Stimulated activated CD4-positive, alpha-beta T cell treated with anti-CD3 and anti-CD28 coated beads, Interleukin-15, amount 100 ng/mL, for 1 hour (primary cell): ENCODE measurements at places on chromosomes 6 and 20.

DNA sequence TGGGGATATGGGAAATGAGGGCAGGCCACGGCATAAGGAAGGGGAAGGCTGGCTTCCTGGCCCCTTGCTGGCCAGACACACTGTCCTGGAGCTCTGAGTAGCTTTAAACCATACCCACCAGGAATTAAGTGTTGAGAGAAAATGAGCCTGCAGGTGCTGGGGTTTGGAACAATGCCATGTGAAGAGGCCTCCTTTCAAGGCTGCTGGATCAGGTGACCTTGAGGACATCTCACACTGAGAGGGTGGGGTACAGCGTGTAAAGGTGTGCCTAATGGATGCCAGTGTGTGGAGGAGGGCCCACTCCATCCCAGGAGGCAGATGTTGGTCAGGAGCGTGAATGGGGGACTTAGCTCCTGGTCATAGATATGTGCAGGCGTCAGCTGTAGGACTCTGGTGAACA is 74.8 kb upstream of the MLN start:
- DNase-seq: no peak

- DNase-seq: no peak
Measured at GRCh38 chr6:166075186-166075585, 92.5 kb downstream of the TBXT start.

DNA sequence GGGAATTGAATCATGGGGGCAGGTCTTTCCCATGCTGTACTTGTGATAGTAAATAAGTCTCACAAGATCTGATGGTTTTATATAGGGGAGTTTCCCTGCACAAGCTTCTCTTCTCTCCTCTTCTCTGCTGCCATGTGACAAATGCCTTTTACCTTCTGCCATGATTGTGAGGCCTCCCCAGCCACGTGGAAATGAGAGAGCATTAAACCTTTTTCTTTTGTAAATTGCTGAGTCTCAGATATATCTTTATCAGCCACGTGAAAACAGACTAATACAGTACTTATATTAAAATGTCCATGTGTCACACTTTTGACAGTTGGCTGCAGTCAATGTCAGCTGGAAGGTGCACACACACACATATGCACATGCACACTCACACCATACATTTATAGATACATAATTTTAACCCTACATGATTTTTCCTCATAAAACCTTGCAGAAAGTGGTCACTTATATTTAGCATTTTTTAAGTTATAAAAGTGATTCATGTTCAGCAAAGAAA is 128.9 kb downstream of the OTOR start:
- no peak for DNase-seq

DNA sequence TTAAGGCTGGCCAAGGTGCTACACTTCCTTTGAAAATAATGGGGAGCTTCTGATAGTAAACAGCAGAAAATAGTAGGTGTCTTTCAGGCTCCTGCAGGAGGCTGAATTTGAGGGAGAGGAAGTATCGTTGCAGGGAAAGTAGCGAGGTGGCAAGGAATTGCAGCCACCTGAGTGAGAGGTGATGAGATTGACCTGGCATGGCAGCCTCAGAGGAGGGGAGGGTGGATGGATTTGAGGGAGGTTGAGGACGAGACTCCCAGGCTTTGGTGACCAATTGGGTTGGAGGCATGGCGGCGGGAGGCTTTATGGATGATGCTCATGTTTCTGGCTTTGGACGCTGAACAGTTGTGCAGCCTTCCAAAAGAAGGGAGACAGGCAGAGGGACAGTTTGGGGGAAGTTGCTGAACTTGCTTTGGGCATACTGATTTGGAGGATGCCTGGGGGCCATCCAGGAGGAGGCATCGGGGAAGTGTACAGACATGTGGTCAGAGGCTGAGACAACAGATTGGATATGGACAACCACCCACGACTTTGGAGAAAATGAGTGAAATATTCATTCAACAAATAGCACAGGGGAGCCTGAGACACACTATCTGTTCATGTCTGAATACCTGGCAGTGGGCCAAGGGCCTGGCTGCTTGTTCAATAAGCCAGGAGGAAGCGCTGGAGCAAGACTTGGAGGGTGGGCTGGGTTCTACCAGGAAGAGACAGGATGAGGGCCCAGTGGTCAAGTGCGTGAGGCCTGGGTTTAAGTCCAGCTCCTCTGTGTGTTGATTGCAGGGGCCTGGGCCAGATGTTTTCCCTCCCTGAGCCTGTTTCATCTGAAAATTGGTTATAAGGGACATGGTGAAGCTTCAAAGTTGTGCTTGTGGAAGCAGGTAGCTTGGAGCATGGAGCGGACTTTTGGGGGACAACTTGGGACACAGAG is 113.2 kb downstream of the CEBPB start:
- no peak for DNase-seq

DNA sequence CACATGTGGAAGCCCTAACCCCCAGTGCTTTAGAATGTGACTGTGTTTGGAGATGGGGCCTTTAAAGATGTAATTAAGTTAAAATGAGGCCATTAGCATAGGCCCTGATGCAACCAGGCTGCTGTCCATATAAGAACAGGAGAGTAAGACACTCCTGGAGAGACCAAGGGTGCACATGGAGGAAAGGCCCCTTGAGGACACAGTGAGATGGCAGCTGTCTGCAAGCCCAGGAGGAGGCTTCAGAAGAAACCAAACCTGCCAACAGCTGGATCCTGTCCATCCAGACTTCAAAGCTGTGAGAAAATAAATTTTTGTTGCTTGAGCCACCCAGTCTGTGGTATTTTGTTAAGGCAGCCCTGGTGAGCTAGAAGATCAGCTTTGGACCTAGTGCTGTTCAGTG is 16.8 kb upstream of the SNRPB2 start:
- DNase-seq: no peak

- no peak for DNase-seq
Measured at GRCh38 chr6:12801141-12801540, 84.6 kb downstream of the PHACTR1 start.

GRCh38 chr6:108363889-108364313 is 69.0 kb downstream of the AFG1L start:
- DNase-seq: no peak

- no peak for DNase-seq
Measured at GRCh38 chr6:168641446-168641845, 200.5 kb downstream of the SMOC2 start.

DNA sequence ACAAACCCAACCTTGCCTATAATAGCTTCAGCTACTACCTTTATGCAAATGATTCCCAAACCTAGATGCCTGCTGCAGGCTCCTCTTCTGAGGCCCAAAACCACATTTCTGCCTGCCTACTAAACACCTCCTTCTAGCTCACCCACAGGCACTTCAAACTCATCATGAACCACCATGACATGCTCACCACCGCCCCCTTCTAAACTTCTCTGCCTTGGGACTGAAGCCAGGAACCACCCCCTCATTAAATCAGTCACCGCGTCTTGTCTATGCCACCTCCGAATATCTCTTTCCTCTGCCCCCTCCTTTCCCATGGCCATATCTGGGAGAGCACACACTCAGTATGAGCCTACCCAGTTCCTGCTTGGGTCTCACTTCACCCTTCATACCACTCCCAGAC is 101.2 kb downstream of the SNAP25 start:
- DNase-seq: no peak

GRCh38 chr20:54474866-54475265 is 527 bp upstream of the DOK5 start:
- DNase-seq: no peak

- DNase-seq: no peak
Measured at GRCh38 chr6:36590237-36590636, 3.9 kb upstream of the SRSF3 start.

- peak; percentile 44 for DNase-seq
Measured at GRCh38 chr6:155418017-155418761, 37.5 kb downstream of the NOX3 start.

DNA sequence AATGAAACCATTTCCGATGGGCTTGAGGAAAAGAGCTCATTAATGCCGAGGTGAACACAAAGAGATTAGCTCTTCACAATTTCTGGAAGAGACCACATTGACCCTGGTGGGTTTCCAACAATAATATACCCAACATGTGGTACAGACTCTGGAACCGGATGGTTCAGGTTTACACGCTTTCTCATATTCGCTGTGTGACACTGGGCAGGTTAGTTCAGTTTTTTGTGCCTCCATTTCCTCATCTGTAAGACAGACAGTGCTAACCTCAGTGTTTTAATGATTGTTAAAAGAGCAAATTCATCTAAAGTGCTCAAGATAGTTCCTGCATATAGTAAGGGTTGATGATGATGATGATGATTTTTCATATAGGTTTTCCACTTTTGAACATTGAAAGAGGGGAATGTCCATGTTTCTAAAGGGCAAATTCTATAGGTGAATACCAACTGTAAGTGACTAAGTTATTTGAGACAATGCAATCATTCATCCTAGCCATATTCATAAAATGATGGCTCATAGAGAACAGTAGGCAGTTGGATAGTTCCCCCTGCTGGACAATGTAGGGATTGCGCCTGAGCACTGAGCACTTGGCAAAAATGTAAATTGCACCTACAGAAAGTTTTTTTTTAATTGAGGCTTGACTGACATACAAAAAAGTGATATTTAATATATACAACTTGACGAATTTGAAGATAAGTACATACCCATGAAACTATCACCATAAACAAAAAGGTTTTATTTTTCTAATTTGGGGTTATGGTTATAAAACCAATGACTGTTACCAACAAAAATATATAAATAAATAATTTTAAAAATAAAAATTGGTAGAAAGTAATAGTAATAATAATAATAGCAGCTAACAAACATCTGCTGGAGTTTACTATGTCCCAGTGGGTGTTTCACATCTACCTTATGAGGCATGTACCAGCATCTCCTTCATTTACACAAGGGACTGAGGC is 2.1 kb upstream of the PERP start:
- DNase-seq: peak; percentile 51

GRCh38 chr20:46293084-46293483 is 15.2 kb downstream of the CDH22 start:
- no peak for DNase-seq

DNA sequence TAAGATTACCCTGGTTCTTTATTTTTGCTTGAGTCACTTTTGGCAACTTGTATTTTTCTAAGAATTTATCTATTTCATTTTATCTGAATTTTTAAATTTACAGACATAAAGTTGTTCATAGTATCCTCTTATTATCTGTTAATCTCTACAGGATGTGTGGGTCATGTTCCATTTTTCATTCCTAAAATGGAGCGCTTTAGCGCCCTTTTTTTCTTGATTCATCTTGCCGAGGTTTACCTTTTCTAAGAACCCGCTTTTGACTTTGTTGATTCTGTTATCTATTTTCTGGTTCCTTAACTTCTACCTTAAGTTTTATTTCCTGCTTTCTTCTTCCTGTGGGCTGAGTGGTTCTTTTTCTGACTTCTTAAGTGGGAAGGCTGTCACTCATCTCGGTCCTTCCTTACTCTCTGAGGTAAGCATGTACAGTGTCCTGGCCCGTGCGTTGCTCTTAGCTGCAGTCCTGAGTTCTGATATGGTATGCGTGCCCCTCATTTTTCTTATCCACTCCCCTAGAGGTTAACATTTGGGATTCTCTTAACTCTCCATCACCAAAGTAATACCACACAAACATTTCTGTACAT is 399.8 kb downstream of the CDC5L start:
- no peak for DNase-seq

DNA sequence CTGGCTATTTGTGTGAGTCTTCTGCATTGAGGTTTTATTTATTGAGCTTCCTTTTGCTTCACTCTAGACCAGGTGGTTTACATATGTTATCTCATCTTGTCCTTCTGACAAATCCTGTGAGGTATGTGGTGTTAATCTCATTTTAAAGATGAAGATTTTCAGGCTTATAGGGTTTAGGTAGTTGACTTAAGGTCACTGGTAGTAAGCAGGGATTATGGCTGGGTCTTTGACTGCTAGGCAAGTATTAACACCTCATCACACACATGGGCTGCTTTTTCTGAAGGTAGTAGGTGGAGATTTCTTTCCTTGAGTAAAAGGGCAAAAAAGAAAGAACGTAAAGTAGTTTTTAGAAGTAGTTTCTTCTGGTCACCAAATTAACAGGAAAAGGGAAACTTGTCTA is 72.6 kb downstream of the CDKAL1 start:
- DNase-seq: no peak

DNA sequence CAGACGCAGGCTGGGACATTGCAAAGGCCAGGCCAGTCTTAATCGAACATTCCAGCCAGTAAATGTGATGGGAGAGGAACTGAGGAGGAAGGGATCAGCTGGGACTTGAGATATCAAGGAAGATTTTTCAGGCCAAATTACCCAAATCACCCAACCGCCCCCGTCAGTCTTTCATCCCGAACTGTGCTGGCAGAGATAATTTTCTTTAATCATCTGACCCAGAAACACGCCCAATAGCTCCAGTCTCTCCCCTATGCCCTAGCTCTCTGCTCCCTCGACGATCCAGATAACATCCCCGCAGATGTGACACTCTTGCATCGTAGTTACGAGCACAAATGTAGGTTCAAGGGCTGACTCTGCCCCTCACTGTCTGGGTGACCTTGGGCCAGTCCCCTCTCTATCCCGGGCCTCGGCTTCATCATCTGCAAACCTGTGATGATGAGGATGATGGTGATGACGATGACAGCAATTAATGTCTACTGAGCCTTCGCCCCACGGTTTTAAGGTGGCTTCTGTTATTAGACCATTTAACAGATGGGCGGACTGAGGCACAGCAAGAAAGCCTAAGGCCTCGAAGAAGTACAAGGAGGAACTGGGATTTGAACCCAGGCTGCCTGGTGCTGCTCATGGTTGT is 118.6 kb downstream of the PREX1 start:
- no peak for DNase-seq

GRCh38 chr20:26169506-26169905 is 472.9 kb upstream of the ZNF337 start:
- DNase-seq: no peak

GRCh38 chr6:160254467-160255312 is 3.9 kb downstream of the SLC22A2 start:
- DNase-seq: no peak

DNA sequence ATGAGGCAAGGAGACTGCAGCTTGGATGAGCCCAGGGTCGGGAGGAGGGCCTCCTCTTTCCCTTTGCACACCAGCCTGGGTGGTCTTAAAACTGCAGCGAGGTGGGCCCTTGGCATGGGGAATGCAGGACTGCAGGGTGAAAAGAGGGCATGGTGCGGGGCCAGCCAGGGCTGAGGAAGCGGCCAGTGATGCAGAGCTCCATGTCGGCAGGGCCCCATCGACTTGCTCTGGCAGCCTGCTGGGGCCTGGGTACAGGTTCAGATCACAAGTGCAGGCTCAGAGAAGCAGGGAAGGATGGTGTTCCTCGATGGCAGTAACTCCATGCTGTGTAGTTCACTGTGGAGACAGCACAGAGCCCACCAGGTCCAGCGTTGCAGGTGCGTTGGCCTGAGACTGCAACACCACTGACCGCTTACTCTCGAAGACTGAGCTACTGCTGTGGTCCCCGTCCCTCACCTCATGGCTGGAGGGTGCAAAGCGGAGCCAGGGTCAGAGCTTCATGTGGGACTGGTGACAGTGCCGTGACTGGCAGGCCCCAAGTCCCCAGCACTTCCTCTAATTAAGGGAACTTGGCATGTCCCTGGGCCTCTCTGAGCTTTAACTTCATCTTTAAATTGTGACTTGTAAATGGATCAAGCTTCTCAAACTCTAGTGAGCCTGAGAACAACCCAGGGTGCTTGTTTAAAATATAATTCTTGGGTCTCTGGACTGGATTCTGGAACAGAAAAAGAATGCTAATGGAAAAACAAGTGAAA is 223.2 kb downstream of the SYNDIG1 start:
- no peak for DNase-seq

- no peak for DNase-seq
Measured at GRCh38 chr6:33781131-33781975, 7.6 kb downstream of the LEMD2 start.

- no peak for DNase-seq
Measured at GRCh38 chr20:3103369-3104032, 19.0 kb upstream of the AVP start.
